Naive thymus-derived CD8-positive, alpha-beta T cell (primary cell): ENCODE measurements at places on chromosomes 16 and 17. TPM values are rescaled to one million over a fixed set of nuclear protein-coding genes. Genes with fewer than 3 reads are reported as not detected.

The NPIPA7 gene
- not detected for polyA plus RNA-seq

The ZNF263 gene
- polyA plus RNA-seq: 62.2 TPM

The TBC1D3I gene
- not detected for polyA plus RNA-seq

The SMIM36 gene
- not detected for polyA plus RNA-seq

The MMP25 gene
- 0.36 TPM for polyA plus RNA-seq

The NTHL1 gene
- 20.0 TPM for polyA plus RNA-seq
